ENCODE measurements at places on chromosomes 7 and 10. TPM values are rescaled to one million over a fixed set of nuclear protein-coding genes. Genes with fewer than 3 reads are reported as not detected.

- no peak for DNase-seq
Measured at GRCh38 chr7:8719102-8719501, 285.7 kb downstream of the NXPH1 start.

DNA sequence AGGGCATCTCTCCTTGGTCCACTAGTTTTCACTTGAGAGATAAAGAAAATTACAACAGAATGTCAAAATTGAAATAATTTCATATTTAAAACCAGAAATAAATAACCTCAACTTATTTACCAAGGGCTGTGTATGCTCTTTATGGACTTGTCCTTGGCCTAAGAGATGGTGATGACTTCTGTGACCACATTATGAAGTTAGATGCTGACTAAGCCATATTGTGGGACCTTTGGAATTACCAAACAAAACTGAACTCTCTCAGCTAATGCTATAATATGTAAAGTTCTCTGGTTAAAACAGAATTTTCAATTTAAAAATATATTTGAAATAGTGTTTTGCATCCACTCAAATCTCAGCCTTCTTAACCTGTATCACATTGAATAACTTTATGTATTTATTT, 38.9 kb downstream of the CALCR start:
- DNase-seq, result no peak

GRCh38 chr10:62430881-62431280, 56.7 kb downstream of the ZNF365 start:
- DNase-seq, result no peak

DNA sequence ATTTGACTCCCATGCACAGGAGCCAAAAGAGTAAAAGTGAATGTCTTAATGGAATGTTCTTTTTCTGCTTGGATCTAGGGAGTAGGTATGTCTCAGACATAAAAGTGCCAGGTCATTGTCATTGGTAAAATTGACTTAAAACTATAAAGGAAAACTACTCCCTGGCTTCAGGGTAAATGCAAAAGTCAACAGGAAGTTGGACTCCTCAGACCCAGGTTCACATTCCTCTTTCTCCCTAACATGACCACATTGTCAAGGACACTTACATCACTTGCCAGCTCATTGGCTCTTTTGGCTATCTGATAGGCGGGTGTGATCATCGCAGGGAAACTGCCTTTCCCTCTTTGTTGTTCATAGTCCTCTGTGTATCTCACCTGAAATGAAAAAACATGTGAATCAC, 13.7 kb downstream of the NRAP start:
- no peak for DNase-seq

DNA sequence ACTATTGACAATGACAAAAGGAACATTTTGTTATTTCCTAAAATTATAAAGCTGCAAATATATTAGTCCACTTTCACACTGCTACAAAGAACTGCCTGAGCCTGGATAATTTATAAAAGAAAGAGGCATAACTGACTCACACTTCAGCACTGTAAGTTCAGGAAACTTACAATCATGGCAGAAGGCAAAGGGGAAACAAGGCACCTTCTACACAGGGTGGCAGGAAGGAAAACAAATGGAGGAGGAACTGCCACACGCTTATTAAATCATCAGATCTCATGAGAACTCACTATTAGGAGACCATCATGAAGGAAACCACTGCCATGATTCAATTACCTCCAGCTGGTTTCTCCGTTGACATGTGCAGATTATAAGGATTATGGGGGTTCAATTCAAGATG, 203.1 kb downstream of the TPK1 start:
- DNase-seq, result no peak

DNA sequence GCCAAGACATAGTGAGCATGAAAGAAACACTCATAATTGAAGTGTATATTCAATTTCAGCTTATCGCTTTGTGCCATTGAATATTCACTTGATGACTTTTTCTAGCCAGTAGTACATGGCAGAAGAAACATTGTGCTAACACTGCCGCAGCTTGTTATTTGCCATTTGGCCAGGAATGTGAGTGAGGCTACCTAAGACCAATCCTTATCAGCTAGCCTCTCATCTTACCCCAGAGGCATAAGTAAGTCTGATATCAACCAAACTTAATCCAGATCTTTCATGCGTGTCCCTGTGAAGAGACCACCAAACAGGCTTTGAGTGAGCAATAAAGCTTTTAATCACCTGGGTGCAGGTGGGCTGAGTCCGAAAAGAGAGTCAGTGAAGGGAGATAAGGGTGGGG, 586.0 kb upstream of the MBL2 start:
- no peak for DNase-seq

- no peak for DNase-seq
Measured at GRCh38 chr7:128253701-128254100, 12.6 kb downstream of the LEP start.

- DNase-seq, result no peak
Measured at GRCh38 chr7:155191901-155192478, 105.7 kb upstream of the INSIG1 start.

DNA sequence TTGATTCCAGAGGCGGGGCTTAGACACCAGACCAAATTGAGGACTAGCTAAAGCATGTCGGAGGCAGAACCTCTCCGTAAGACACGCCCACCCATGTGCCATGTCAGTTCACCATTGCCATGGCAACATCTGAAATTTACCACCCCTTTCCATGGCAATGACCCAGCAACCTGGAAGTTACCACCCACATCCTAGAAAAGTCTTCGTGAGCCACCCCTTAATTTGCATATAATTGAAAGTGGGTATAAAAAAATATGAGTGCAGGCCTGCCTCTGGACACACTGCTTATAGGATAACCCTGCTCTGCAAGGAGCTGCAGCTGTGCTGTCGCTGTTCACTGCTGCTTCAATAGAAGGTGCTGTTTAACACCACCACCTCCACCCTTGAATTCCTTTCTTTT, 28.0 kb downstream of the TMEM270 start:
- no peak for DNase-seq

DNA sequence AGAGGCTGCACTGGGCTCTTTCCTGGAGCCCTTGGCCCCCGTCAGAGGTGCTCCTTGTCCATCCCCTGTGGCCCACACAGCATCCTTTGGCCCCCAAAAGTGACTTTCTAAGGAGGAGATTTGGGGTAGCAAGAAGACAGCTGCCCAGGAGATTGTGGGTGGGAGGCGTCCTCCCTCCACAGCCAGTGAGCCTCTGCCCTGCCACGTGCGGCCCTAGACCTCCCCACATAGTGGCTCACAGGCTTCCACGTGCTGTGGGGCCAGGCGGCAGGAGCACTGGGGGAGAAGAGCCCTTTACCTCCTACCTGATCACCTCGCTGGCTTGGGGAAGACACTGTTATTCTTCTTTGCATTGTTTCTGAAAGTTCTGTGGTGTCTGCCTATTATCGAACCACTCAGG, 178.8 kb downstream of the TCERG1L start:
- no peak for DNase-seq

VENTX gene
- 4.0 TPM for total RNA-seq

RTKN2 gene
- 0.29 TPM for total RNA-seq

PIP gene
- total RNA-seq, result not detected

IL15RA gene
- 21.2 TPM for total RNA-seq
